HuH-7.5 (cell line): ENCODE measurements at places on chromosomes 1 and 21.

- DNase-seq = no peak
These were observed 12.0 kb upstream of the VWA5B1 start for GRCh38 chr1:20278692-20279130.

DNA sequence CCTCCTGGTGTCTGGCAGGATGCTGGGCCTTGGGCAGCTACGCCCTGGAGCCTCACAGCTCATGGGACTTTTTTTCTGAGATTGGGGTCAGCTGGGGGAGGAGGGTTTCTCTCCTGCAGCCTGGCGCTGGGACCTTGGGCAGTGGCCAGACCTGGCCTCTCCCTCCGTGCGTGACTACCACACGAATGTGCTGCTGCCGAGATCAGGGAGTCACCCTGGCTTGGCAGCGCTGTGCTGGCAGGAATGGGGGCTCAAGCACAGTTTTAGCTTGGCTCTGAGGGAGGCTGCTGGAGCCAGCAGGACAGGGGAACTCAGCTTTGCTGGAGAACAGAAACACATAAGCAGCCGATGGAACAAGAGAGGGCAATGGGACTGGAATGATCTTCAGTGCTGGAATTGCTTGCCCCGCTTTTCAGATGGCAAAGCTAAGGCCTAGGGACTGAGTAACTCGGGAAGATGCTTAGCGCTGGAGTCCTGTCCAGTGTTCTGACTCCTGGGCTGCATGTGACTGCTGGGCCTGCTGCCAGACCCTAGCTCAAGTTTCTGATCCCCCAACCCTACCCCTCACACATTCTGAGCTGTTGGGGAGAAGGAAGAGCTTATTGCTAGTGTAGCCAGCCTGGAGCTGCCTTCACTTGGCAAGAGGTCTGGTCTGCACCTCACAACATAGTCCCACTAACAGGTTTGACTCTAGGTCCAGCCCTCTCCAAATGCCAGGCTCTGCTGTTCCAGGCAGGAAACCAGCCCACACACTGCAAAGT, 69.9 kb downstream of the NAV1 start:
- no peak for DNase-seq

DNA sequence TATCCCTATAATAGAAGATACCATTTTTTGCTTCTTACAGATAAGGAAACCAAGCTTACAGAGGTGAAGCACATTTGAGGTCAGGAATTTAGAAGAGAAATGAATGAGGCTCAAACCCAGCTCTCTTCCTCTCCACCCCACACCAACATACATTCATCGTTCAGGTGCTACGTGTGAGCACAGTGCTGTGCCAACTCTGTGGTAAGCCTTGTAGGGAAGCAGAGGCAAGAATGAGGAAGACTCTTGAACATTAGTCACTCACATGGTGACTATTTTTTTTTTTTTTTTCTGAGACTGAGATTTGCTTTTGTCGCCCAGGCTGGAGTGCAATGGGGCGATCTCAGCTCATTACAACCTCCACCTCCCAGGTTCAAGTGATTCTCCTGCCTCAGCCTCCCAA, 314.0 kb downstream of the NTNG1 start:
- no peak for DNase-seq

GRCh38 chr1:117034791-117035290, 25.3 kb upstream of the TTF2 start:
- DNase-seq = no peak

GRCh38 chr21:44856131-44856530, 17.4 kb downstream of the PTTG1IP start:
- DNase-seq = no peak

- no peak for DNase-seq
These were observed 28.1 kb upstream of the SGIP1 start for GRCh38 chr1:66505671-66506392.

DNA sequence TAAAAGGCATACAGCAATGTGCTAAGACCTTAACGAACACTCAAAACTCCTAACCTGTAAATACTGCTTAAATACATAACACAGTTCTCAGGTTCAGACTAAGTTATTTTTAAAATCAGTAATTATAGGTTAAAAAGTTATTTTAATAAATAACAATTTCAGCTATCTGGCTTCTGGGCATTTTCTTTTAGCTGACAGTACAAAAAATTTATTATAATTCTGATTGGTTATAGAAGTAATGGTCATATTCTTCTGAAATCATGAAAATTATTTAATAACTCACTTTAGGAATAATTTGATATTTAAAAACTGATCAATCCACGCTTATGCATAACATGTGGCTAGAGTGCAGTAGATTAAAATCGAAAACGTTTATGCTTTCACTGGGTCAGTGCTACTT, 10.7 kb downstream of the RGS18 start:
- no peak for DNase-seq

DNA sequence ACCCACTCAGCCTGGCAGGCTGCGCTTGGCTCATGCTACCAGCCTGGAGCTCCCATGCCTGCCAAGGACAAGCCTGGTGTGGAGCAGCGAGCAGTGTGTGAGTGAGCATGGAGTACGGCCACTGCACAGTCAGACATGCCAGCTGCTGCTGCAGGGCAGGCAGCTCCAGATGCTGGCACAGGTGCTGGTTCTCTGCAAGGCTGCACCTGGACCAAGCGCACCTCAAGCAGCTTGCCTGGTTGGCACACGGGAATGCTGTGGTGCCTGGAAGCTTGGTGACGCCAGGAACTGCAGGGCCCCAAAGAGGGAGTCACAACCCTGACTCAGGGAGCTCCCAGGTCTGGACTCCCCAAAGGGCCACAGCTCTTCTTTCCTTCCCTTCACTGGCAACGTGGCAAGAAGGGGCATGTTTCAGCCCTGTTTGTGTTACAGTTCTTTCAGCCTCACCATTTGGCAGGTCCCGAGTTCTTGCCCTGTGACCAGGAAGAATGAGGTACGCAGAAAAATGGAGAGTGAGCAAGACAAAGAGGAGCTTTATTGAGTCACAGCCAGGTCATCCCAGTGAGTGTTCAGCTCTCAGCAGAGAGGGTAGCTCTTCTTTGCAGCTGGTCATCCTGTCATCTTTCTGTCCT, 26.1 kb downstream of the ACOT7 start:
- DNase-seq = no peak

DNA sequence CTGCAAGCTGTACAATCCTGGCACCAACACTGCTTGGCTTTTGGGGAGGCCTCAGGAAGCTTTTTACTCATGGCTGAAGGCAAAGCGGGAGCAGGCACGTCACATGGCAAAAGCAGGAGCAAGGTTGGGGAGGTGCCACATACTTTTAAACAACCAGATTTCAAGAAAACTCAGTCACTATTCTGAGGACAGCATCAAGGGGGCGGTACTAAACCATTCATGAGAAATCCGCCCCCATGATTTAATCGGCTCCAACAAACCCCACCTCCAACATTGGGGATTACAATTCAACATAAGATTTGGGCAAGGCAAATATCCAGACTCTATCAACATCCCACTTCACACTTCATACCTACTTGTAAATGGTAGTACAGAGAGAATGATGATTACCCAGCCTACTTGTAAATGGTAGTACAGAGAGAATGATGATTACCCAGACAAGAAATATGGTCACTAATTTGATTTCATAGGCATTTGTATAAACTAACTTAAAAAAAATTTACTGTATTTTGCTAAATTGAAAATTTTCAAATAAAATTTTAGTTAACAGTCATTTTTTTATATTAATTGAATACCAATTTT, 24.9 kb downstream of the ATP5PF start:
- no peak for DNase-seq

GRCh38 chr1:116855191-116855619, 54.5 kb upstream of the PTGFRN start:
- DNase-seq = no peak

DNA sequence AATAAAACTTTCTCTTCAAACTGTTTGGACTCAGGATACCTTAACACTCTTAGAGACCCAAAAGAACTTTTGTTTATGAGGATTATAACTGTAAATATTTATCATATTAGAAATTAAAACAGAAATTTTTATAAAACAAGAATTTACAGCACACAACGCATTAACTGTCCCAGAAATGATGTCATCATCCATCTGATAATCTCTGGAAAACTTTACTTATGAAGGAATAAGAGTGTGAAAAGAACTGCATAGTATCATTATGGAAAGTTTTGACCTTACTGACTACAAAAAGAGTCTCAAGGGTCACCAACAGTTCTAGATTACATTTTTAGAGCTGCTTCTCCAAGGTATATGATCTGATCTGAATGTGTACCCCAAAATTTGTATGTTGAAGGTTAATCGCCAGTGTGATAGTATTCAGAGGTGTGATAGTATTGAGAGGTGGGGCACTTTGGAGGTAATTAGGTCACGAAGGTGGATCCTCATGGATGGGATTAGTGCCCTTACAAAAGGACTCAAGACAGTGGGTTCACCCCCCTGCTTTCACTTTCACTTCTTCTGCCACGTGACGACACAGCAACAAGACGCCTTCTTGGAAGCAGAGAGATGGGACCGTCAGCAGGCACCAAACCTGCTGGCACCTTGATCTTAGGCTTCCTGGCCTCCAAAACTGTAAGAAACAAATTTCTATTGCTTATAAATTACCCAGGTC, 95.7 kb upstream of the NR5A2 start:
- no peak for DNase-seq

DNA sequence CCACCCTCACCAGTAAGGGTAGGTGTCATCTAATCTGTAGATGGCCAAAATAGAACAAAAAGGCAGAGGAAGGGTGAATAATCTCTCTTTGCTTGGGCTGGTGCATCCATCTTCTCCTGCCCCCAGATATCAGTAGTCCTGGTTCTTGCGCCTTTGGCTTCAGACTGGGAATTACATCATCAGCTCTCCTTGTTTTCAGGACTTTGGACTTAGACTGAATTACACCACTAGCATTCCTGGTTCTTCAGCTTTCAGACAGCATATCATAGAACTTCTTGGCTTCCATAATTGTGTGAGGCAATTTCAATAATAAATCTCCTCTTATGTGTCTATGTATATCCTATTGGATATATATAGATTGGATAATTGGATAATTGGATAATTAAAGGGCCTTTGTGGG, 403.0 kb upstream of the USP24 start:
- DNase-seq = no peak

DNA sequence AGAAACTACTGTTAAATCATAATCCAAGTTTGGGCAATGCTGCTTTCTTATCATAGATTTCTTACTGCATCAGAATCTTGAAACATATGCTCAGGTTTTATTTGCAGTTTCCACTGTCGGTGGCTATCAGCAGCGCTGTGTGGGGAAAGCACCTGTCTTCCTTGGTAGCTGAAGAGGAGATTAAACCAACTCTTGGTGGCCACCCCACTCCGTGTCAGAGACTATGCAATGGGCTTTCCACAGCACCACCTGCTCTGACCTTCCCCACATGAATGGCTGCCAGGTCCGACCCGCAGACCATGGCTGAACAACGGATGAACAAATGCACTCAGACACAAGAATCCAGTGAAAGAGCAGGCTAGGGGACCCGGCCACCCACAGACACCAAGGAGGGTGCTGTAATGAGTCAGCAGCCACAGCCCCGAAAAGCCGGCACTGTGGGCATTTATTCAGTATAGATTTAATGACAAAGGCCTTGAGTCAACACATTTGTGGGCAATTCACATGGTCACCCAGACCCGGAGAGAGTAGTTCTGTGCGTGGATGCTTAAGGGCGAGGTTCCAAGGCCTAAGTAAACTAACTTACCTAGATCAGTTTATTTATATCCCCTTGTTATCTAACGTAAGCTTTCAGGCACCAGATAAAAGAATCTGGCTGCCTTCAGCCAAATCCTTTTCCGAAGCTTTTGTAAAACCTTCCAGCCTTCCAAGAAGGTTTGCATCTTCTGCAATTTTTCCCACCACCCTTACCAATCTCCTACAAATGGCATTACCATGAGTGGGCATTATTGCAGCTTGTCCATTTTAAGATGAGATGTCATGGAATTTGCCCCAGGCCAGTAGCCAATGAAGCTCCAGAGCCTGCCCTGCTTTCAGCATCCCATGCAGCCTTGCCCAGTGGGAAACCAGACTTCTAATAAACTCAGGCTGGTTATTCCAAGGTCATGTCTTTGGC, 82.7 kb downstream of the HLCS start:
- no peak for DNase-seq

GRCh38 chr1:111542187-111542586, 38.8 kb upstream of the ADORA3 start:
- DNase-seq = no peak

DNA sequence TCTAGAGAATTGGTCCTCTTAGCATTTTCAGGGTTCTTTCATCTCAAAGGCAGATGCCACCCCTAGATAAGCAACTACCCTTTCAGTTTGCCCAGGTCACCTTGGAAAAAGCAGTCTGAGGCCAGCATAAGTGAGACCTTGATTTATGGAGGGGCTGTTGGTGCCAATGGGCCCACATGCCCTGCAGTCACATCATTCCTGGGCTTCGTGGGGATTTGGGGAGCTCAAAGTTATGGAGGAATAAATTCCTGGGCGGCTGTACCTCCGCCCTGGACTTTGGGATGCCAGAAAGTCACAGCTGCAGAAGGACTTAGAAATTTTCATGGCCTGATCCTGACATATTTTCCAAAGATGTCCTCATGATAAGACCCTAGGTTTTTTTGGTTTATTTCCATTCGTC, 2.7 kb upstream of the SDHB start:
- DNase-seq = no peak

DNA sequence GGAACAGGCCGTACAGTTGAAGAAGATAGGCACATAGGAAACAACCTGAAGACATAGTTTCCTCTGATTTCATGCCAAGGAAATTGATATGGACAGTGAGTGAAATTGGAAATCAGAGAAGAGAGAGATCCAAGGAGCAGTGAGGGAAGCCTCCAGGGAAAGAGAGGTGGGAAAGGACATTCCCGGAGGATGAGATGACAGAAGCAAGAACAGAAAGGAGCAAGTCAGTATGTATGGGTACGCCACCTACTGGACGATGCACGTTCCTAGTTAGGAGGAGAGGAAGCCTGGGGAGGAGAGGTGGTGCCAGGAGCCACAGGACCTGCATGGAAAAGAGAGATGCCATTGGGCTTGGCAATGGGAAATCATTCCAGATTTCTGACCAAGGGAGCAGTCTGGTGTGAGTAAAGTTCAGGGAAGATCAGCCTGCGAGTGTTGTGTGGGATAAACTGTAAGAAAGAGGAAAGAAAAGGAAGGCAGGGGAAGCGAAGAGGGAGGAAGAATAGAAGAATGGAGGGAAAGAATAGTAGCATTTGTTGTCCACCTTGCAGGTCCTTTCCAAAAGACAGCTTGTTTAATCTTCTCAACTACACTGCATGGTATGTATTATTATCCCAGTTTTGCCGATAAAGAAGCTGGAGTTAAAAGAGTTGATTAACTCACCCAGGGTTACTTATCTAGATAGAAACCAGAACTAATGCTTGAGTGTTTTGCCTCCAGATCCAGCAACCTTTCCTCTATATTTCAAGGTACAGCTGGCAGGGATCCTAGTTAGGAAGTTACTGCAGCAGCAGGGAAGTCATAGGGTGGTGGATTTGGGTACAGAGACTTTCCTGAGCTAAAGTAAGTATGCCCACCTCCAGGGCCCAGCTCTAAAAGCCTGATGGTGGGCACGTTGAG, 27.4 kb downstream of the C1orf116 start:
- peak; percentile 41 for DNase-seq

DNA sequence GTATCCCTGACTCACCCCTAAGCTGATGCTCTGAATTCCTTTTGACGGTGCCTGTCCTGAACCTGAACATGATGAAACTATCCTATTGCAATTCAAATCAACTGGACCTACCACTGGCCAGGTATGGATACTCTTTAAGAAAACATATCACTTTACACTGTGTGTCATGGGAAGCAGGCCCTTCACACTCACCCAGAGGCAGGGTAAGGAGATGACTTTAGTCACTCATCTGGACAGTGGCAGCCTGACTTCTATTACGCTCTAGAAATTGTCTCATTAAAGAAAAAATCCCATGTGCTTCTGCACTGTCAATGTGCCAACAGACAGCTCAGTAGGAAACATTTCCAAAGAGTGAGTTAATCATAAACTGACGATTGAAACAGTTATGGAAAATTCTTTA, 94.3 kb downstream of the VAV3 start:
- no peak for DNase-seq

- no peak for DNase-seq
These were observed 3.1 kb downstream of the BCAN start for GRCh38 chr1:156645056-156645455.
